ENCODE measurements at places on chromosomes 11 and 22.

GRCh38 chr11:12207384-12208150 is 97.2 kb downstream of the MICAL2 start:
- peak; percentile 86 for DNase-seq
- peak overlapping the region; percentile 38 for H3K27ac ChIP-seq
- H3K36me3 ChIP-seq = peaks cover 22% of the 10 kb centered on the region
- H3K27me3 ChIP-seq = no peaks in the 10 kb centered on the region

- peaks cover 7% of the 10 kb centered on the region for H3K4me1 ChIP-seq
- H3K27me3 ChIP-seq = no peaks in the 10 kb centered on the region
- H3K27ac ChIP-seq = no peak overlapping the region
- peaks cover 7% of the 10 kb centered on the region for H3K36me3 ChIP-seq
Observed at GRCh38 chr22:40348025-40348658, 1.8 kb downstream of the ADSL start.

DNA sequence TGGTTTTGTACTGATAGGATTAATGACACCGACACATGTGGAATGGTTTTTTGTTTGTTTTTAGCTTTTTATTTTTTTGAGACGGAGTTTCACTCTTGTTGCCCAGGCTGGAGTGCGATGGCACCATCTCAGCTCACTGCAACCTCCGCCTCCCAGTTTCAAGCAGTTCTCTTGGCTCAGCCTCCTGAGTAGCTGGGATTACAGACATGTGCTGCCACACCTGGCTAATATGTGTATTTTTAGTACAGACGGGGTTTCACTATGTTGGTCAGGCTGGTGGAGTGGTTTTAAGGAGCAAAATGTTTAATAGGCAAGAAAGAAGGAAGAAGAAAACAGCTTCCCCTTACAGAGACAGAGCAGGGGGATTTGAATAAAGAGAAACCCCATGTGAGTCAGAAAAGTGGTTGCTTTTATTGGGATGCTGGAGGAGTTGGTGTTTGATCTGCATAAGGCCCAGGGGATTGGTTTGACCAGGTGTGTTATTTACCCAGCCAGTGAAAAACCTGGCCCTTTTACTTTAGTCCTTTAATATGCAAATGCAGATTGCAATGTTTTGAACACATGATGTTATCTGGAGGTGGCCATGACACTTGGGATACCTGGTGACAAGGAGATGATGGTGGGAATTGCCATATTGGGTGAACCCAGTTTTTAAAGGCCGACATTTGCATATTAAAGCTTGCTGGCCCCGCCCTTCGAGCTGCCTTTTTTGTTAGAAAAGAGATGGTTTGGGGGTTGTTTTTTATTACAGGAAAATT is 24.3 kb downstream of the SUSD2 start:
- no peak overlapping the region for H3K27ac ChIP-seq
- no peaks in the 10 kb centered on the region for H3K36me3 ChIP-seq
- H3K27me3 ChIP-seq = no peaks in the 10 kb centered on the region
- H3K4me1 ChIP-seq = peaks cover 15% of the 10 kb centered on the region
- H3K4me3 ChIP-seq = no peak overlapping the region
- DNase-seq = no peak

GRCh38 chr22:41078931-41079330 is 13.5 kb upstream of the EP300 start:
- H3K4me1 ChIP-seq = no peaks in the 10 kb centered on the region
- no peak overlapping the region for H3K4me3 ChIP-seq
- H3K27ac ChIP-seq = no peak overlapping the region
- H3K27me3 ChIP-seq = no peaks in the 10 kb centered on the region

Measured in fibroblast of lung (primary cell).